ENCODE measurements at places on chromosomes 4 and X. TPM values are rescaled to one million over a fixed set of nuclear protein-coding genes. Genes with fewer than 3 reads are reported as not detected.

Gene BCORL1
- total RNA-seq: 6.2 TPM

Gene CFI
- total RNA-seq: 69.6 TPM

Gene ARL9
- total RNA-seq: 1.6 TPM

Gene FGD1
- 19.5 TPM for total RNA-seq

Gene BTC
- 1.5 TPM for total RNA-seq
